Right atrium auricular region (tissue), 2 donors: ENCODE measurements at places on chromosomes 2 and 18.
A peak's percentile ranks its signal among the peaks of the same experiment; 100 is the strongest.

GRCh38 chr18:27713037-27713737 is 463.7 kb downstream of the CDH2 start:
- no peak for DNase-seq
- no peak overlapping the region for H3K27ac ChIP-seq
- no peaks in the 10 kb centered on the region for H3K36me3 ChIP-seq
- no peaks in the 10 kb centered on the region for H3K4me1 ChIP-seq
- H3K4me3 ChIP-seq: no peak overlapping the region

DNA sequence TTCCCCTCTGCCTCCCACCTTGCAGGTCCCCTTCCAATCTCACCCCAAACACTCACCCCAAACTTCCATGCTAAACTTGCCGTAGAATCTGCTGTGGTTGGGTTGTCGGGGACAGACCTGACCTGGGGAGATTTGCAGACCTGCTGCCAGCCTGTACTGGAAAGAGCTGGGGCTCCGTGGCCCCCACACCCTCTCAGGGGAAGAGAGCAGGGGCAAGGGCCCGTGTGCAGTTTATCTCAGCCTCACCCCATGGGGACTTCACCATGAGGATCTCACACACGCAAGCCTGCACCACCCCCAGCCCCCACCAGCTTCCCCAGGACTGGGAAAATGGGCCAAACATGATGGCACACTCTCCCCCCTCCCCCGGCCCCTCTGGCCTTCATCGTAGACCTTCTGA is 30.7 kb downstream of the KCNIP3 start:
- no peak overlapping the region for H3K4me3 ChIP-seq
- no peaks in the 10 kb centered on the region for H3K27me3 ChIP-seq
- no peak for DNase-seq
- H3K27ac ChIP-seq: no peak overlapping the region
- no peaks in the 10 kb centered on the region for H3K36me3 ChIP-seq

DNA sequence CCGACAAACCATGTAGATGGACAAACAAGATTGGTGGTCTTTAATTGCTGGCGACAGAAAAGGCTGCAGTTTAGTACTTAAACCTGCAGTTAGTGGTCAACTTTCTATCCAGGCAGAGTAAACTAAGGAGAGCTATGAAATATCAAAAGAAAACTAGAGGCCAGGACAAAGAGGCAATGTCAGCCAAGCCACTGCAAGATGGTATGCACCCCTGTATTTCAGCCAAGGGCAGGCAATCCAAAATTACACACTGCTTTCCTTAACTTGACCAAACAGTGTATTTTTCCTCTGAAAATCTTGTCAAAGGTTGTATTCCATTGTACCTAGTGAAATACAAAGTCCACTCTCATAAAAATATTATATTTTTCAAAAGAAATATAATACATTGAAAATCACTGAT is 9.3 kb downstream of the NIFK start:
- H3K4me1 ChIP-seq: no peaks in the 10 kb centered on the region
- DNase-seq: no peak
- H3K36me3 ChIP-seq: peaks cover 54% of the 10 kb centered on the region
- no peak overlapping the region for H3K4me3 ChIP-seq

DNA sequence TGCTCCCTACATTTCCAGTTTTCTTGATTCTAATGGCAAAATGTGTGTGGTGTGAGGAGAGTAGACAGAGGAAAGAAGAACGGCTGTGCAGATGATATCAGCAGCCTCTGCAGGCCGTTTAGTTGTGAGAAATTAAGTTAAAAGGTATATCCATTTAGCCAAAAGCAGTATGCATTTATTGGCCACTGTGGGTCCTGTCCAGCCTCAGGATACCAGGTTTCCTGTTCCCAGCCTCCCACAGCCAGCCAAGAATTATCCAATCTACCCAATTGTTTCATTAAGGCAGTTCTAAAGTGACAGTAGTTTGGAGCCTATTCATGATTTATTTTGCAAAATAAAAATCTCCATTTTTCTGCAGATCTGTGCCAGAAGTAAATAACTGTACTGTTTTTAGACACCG is 107.5 kb downstream of the TMEM18 start:
- no peak overlapping the region for H3K4me3 ChIP-seq
- no peaks in the 10 kb centered on the region for H3K4me1 ChIP-seq
- DNase-seq: peak; percentile 13

GRCh38 chr2:218021536-218022071 is 18.8 kb upstream of the TNS1 start:
- H3K36me3 ChIP-seq: no peaks in the 10 kb centered on the region
- H3K27me3 ChIP-seq: no peaks in the 10 kb centered on the region
- DNase-seq: no peak
- H3K4me3 ChIP-seq: no peak overlapping the region
- no peaks in the 10 kb centered on the region for H3K4me1 ChIP-seq
- peak overlapping the region; percentile 79 for H3K27ac ChIP-seq

DNA sequence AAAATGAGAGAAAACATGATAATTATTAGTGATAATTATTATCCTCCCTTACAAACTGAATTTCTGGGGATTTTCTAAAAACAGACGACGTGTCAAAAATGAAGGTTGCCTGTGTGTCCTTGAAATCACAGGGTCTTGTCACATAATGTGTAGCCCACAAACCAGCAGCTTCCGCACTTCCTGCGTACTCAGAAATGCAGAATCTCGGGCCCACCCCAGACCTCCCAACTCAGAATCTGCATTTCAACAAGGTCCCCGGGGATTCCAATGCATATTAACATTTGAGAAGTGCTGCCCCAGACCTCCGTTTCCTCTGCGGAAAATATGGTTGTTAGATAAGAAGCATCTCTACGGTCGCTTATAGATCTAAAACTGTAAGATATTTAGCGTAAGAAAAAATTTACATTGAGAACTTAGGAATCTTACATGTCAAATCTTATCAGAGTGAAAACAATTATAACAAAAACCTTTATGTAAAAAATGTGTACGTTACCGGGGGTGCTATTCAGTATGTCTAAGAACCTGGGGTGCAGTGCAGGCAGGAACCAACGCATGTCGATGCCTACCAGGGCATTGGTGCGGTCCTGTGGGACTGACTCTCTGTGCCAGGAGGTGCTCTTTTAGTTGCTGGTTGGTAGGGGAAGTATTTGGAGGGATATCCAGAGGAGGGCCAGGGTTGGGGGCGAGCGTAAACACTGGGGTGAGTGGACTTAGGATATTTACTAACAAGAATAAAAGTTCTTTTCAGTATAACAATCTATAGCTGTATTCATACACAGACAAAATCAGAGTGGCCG is 15.2 kb downstream of the CDKL4 start:
- H3K27me3 ChIP-seq: no peaks in the 10 kb centered on the region
- H3K27ac ChIP-seq: no peak overlapping the region
- peak overlapping the region; percentile 28 for H3K4me3 ChIP-seq
- H3K4me1 ChIP-seq: peaks cover 6% of the 10 kb centered on the region
- no peak for DNase-seq
- H3K36me3 ChIP-seq: no peaks in the 10 kb centered on the region

DNA sequence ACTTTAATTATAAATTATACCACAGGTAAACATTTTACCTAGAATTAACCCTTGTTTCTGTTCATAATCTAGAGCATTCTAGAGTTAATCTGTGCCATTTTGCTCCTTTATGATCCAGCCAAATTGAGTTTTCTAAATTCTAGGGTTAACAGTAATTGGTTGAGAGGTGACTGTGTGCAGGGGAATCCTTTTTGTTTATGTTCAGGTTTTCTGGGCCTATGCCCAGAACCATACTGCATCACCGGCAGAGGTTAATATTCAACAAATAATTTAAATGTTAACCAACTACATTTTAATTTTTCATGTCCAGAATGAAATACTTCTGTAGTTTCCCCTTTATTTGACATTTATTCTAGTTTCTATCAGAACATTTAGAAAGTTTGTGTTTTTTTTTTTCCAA is 32.3 kb downstream of the CARF start:
- no peak overlapping the region for H3K27ac ChIP-seq
- H3K4me1 ChIP-seq: no peaks in the 10 kb centered on the region
- DNase-seq: no peak
- no peaks in the 10 kb centered on the region for H3K27me3 ChIP-seq

GRCh38 chr2:205139822-205140463 is 542.4 kb upstream of the NRP2 start:
- no peaks in the 10 kb centered on the region for H3K27me3 ChIP-seq
- H3K36me3 ChIP-seq: no peaks in the 10 kb centered on the region
- H3K4me1 ChIP-seq: no peaks in the 10 kb centered on the region
- no peak overlapping the region for H3K4me3 ChIP-seq
- no peak for DNase-seq
- H3K27ac ChIP-seq: no peak overlapping the region

DNA sequence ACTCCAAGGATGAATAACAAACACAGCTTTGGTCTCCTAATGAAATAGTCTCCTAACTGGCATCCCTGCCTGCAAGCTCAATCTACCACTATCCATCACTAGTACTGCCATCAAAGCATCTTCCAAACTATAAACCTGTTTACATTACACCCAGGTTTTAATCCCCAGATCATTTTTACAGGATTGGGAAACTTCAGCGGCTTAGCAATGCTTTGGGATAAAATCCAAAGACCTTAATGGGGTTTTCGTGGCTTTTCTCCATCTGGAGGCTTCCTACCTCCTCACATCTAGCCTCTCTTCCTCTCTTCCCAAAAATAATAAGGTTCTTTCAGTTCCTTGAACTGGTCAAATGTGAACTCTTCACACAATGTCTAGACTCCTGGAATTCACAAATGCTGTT is 92.2 kb upstream of the SETBP1 start:
- no peaks in the 10 kb centered on the region for H3K27me3 ChIP-seq
- H3K27ac ChIP-seq: no peak overlapping the region
- H3K36me3 ChIP-seq: no peaks in the 10 kb centered on the region
- H3K4me3 ChIP-seq: no peak overlapping the region
- DNase-seq: no peak

DNA sequence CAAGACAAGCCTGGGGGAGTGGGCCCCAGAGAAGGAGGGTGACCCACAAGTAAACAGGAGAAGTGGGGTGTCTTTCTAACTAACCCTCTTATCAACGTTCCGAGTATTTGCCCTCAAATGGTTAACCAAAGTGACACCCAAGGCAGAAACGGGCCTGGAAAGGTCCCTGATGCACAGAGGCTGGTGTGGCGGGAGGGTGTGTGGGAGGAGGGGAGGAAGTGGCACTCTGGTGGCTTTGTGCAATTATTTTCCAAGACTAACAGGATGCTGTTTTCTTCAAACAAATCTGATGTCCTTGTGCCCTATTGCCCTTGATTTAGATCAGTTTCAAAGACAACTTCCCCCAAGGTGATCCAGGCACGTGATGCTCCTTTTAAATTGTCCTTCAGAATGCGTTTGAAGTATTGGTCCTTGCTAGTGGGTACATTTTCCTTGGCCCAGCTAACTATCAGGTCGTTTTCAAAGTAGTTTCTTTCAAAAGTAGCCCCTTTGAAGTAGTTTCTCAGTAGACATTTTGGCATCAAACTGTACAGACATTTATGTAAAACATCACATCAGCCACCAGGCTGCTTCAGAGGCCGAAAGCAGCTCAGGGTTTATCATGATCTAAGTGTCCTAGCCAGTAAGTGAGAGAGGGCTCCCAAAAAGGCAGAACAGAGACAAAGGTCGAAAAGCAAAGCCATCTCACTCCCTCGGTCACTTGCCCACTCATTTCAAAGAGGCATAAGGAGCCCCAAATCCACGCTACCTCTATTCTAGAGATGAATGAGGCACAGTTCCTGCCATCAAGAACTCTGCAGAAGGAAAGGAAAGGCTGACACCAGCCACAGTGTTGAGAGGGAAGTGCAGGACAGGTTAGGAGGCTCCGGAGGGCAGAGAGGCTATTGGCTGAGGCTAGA is 371.1 kb upstream of the ID2 start:
- H3K27me3 ChIP-seq: no peaks in the 10 kb centered on the region
- H3K4me3 ChIP-seq: no peak overlapping the region
- no peaks in the 10 kb centered on the region for H3K36me3 ChIP-seq
- no peak overlapping the region for H3K27ac ChIP-seq

- H3K27me3 ChIP-seq: no peaks in the 10 kb centered on the region
- DNase-seq: peak; percentile 94
- H3K27ac ChIP-seq: no peak overlapping the region
- no peak overlapping the region for H3K4me3 ChIP-seq
These were observed 25.3 kb upstream of the STAM2 start for GRCh38 chr2:152200565-152201465.

DNA sequence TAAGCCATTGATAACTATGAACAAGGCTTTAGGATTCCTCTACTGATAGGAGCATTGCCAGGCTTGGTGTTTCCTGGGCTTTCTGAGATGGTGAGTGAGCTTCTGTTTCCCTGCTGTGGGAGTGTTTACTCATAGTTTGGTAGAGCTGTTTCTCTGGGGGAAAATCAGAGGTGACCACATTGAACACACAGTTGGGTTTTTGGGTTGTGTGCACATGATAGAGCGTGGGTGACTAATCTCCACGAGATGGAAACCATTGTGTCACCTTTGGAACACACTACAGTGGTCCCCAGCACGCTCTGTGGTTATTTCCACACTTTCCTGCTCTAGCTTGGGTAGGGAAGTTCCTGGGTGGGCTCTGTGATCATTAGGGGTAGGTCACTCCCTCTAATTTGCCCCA is 5.4 kb downstream of the IL1R1 start:
- no peaks in the 10 kb centered on the region for H3K4me1 ChIP-seq
- H3K36me3 ChIP-seq: peaks cover 23% of the 10 kb centered on the region
- peak; percentile 73 for DNase-seq
- H3K27me3 ChIP-seq: no peaks in the 10 kb centered on the region
- H3K4me3 ChIP-seq: no peak overlapping the region

GRCh38 chr2:152504618-152505017 is 169.6 kb downstream of the FMNL2 start:
- H3K4me1 ChIP-seq: no peaks in the 10 kb centered on the region
- no peaks in the 10 kb centered on the region for H3K36me3 ChIP-seq
- no peak overlapping the region for H3K27ac ChIP-seq
- H3K27me3 ChIP-seq: no peaks in the 10 kb centered on the region
- no peak overlapping the region for H3K4me3 ChIP-seq

DNA sequence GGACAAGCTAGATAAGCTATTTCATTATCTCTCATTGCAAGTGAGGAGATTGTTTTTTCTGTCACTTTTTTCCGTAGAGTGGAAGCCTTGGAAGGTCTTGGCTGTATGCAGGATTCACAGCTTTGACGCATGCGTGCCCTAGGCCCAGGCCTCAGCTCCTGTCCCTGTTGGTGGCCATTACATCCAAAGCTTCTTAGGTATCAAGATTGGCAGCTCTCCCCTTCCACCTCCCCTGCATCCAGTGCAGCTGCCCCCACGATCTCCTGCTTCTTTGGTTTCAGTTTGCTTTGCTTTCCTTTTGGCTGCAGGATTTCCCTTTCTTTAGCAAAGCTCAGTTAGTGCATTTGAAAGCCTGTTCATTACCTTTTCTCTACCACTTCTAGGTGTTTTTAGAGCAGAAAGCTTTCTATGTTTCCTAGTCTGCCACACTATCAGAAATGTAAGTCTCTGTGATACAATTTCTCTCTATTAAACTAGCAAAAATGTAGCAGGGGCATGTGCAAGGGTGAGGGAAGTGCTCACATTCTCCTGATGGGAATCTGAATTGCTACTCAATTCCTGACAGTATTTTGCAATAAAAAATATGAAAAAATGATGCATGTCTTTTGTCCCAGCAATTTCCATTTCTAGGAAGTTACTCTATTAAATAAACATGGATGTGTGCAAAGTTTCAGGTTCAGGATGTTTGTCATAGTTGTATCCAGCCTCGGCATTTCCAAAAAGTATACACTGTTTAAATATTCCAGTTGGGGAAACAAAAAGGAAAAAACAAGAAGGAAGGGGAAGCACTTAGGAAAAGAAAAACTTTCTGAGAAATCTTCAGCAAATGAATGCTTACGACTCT is 91.2 kb downstream of the LIPG start:
- no peaks in the 10 kb centered on the region for H3K36me3 ChIP-seq
- no peak overlapping the region for H3K4me3 ChIP-seq
- no peak for DNase-seq
- H3K27ac ChIP-seq: no peak overlapping the region
